Kidney epithelial cell (primary cell): ENCODE measurements at places on chromosomes 3 and 15.

DNA sequence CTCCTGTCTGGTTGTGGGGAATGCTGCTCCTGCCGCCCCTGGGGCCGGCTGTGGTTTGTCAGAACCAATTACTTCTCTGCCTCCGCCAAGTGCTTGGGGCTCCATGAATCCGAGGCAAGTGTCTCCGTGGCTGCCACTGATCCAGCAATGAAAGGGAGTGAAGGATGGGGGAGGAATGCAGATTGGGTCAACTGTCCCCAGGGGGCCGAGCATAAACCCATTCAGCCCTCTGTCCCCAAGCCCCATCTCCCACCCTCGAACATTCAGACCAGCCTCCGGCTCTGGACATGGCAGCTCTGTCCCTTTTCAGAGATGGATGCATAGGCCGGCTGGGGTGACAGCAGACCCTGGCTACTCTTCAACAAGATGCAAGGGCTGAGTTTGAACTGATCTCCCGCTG is 35.5 kb downstream of the CACNA2D2 start:
- DNase-seq, result no peak

DNA sequence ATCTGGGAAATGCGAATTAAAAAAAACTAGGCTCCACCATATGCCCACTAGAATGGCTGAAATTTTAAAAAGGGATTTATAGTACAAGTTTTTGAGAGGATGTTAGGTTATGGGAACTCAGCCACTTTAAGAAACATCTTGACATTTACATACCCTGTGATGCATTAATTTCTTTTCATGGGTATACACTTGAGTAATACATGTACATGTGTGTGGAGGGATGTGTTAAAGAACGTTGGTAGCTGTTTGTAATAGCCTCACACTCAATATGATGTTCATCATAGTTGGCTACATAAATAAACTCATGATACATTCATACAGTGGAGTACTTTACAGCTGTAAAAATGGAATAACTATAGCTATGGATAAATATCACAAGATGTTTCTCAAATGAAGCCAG is 40.9 kb downstream of the MEF2A start:
- no peak for DNase-seq

DNA sequence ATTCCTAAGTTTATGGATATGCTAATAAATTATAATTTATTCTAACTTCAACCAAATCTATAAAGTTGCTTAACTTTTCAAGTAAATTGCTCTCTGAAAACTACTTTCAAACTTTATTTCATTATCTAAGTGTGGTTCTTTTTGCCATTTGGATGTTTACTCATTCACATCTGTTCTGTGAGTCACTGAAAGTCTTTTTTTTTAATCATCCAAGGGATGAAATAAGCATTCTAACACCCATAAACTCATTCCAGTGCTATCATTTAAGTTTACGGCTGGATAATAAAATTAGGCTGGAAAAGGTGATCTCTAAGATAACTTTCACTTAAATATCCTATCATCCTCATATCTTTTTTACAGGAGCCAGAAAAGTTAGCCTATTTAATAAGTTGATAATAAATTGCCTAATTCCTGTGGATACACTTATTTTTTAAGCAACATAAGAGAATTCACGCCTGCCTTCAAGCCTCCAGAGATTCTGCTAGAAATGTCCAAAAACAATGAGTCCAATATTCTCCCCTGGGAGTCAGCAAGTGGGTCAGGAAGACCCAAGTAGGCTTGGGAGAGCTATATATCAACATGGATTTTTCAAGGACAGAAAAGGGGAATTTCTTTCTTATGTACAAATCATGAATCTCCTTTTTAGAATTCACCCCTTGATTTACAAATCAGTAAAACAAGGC is 25.8 kb downstream of the SCG3 start:
- DNase-seq, result no peak

DNA sequence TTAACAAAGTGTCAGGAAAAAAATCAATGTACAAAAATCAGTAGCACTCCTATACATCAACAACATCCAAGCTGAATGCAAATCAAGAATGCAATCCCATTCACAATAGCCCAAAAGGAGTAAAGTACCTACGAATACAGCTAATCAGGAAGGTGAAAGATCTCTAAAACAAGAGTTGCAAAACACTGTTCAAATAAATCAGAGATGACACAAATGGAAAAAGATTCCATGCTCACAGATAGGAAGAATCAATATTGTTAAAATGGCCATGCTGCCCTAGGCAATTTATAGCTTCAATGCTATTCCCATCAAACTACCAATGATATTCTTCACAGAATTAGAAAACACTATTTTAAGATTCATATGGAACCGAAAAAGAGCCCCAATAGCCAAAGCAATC is 223.7 kb upstream of the CD96 start:
- DNase-seq, result no peak

- DNase-seq, result no peak
Observed at GRCh38 chr15:74982183-74982582, 13.2 kb upstream of the SCAMP5 start.

DNA sequence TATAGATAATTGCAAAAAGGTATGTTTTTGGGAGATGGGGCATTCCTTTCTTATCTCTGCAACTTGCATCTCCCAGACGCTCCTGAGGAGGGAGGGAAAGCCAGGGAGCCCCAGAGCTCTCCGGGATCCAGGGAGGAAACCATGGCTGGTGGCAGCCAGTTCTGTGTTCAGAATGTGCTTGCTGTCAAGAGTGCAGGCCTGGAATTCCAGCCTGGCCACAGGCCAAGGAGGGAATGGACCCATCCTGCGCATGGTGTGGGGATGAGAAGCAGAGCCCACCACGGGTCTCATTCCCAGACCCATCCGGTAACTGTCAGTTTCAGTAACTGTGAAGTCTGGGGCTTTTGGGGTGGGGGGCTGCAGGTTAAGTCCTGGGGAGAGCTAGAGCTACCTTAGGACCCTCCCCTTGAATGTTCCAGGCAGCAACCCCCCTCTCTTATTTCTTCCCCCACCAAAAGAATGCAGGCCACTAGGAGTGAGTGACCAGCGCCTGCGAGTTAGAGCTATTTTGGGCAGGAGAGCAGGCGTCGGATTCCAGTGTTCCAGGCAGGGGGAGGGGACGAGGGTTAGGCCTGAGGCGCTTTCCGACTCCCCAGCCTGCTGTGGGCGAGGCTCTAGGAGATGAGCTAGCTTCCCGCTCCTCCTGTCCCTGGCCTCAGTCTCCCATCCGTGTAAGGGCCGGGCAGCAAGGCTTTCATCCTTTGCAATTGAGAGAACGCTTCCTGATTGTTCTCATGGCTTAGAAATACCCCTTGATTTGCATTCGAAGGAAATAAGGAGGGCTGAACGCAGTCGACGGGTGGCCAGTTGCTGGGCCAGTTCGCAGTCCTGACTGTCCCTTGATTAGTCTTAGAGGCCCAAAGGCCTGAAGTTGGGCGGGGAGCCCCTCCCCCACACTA is 781 bp upstream of the DAG1 start:
- no peak for DNase-seq

- DNase-seq, result no peak
Observed at GRCh38 chr15:74489518-74490338, 28.8 kb upstream of the UBL7 start.

- no peak for DNase-seq
Observed at GRCh38 chr3:71585887-71586809, 2.6 kb upstream of the FOXP1 start.

DNA sequence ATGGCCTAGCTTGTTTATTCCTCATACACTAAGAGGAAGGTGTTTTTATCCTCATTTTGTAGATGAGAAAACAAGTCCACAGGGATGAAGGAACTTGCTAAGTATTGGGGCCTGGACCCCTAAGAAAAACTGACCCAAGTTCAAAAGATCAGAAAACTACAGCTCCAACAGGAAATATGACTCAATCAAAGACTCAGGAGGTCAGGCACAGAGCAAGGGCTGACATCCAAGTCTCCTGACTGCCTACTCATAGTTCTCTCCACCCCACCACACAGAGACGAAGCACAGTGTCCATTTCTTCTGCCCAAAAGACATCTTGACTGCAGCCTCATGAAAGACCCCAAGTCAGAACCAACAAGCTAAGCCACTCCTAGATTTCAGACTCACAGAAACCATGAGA is 26.9 kb upstream of the TPM1 start:
- DNase-seq, result peak; percentile 50

DNA sequence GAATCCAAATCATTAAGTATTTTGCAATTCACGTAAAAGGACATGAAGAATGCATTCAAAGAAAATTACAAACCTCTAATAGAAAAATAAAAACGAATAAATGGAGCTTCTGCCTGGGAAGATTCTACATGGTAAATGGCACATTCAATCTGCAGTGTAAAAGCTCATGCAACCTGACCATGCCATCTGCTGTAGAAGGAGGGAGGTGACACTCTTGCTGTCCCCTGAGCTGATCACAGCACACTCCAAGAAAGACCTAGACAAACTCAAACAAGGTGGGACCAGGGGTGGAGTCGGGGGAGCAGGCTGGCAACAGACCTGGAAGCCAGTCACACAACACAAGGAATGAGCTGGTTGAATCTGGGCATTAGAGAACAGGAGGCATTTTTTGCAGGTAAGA is 101.8 kb downstream of the BDH1 start:
- DNase-seq, result no peak

GRCh38 chr3:77227567-77227966 is 187.7 kb downstream of the ROBO2 start:
- DNase-seq, result no peak

- DNase-seq, result no peak
Observed at GRCh38 chr3:148512648-148513047, 185.1 kb upstream of the AGTR1 start.

- DNase-seq, result no peak
Observed at GRCh38 chr3:126828306-126828705, 124.3 kb downstream of the CHCHD6 start.

DNA sequence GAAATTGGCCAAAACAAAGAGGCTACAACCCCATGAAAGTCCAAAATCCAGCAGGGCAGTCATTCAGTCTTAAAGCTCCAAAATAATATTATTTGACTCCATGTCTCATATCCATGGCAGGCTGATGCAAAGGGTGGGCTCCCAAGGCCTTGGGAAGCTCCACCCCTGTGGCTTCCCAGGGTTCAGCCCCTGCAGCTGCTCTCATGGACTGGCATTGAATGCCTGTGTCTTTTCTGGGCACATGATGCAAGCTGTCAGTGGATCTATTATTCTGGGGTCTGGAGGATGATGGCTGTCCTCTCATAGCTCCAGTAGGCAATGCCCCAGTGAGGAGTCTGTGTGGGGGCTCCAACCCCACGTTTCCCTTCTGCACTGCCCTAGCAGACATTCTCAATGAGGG is 81.8 kb downstream of the ZMAT3 start:
- no peak for DNase-seq

GRCh38 chr15:45795440-45796069 is 160.7 kb downstream of the SQOR start:
- DNase-seq, result peak; percentile 50

GRCh38 chr3:2096216-2096615 is 2.5 kb upstream of the CNTN4 start:
- no peak for DNase-seq

GRCh38 chr3:42080453-42080872 is 10.7 kb upstream of the TRAK1 start:
- DNase-seq, result no peak
